Activated naive CD8-positive, alpha-beta T cell treated with anti-CD3 and anti-CD28 coated beads, Interleukin-2, amount 10 ng/mL, durations not matched to agents 7 days and 5 days (primary cell): ENCODE measurements at places on chromosomes 5 and 9.

DNA sequence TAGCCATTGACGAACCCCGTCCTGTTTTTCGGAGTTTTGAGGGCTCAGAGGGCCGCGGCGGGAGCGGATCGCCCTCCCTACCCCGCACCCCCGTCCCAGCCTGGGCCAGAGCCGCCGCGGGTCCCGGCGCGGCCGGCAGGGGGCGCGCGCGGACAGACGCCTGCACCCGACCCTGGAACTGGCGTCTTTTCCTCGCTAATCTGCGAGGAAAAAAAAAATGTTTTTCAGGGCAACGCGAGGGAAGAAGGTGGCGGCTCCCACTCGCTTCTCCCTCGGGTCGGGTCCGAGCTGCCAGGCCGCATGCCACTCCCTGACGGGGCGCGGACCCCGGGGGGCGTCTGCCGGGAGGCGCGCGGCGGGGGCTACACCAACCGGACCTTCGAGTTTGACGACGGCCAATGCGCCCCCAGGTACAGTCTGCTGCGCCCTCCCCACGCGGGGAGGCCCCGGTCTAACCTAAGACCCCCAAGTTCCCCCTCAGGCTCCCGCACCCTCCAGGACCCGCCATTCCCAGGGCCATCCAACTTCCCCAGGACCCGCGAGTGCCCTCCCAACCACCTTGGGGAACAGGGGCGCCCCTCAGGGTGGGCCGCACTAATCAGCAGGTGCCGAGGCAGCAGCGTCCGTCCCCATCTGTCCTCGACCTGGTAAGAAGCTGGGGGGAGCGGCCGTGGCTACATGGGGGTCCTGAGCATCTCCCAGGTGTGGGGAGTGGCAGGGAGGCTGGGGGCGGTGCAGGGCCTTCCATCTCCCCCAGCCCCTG, at the start of gene KCNT1:
Gene KCNT1 (plus strand): TSS at position 227 of the 763 bp plus-strand sequence. CDS start 74 bp downstream, at position 301.
- DNase-seq: peak; percentile 82

DNA sequence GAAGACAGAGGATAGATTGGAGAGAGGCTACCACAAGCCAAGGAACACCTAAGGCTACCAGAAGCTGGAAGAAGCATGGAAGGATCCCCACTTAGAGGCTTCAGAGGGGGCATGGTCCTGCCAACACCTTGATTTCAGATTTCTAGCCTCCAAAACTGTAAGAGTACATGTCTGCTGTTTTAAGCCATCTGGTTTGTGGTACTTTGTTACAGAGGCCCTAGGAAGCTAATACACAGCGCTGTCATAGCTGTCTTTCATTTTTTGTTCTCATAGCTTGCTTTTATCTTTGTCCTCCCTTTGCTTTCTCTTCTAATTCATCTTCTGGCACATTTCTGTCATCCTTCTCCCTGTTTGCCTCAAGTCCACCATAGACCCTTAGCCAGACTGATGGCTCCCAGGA, 104.5 kb downstream of the ATP10B start:
- no peak for DNase-seq

DNA sequence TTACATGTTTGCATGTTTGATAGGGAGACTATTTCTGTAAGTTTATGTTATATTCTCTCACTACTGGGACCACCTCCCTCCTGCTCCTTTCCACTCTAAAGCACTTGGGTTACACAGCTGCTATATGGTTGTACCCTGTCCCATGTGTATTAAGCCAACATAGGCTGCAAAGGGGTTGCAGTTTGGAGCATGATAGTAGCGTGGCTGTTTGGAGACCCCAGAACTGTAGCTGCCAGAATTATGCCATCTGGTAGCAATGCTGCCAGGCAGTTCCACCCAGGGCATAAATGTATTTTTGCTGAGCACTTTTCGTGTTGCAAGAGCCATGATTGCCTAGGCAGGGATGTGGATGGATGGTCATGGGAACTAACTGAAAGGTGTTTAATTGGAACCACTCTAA, 81.8 kb downstream of the CNTLN start:
- DNase-seq: no peak

GRCh38 chr5:154794525-154795234, 39.5 kb downstream of the LARP1 start:
- no peak for DNase-seq

DNA sequence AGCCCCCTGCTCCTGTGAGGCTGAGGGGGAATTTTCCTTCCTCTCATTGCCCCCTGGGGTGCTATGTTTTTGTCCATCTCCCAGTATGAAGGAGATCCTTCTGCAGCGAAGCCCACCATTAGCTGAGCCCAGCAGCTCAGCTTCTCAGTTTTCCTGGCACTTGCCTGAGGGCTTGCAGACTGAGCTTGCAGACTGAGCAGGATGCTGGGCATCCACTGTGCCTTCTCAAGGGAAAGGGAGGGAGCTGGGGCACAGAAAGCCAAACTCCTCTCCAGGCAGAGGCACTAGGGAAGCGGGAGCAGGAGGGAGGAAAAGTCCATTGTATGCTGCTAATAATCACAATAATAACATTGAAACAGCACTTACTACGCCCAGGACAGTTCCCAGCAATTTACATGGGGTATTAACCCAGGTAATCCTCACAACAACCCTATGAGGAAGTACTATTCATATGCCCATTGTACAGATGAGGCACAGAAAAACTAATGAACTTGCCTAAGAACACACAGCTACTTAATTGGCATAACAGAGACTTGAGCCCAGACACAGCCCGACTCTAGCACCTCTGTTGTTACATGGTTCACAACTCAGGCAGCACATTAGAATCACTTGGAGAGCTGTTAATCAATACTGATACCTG, 86.9 kb upstream of the SSBP2 start:
- DNase-seq: no peak
